ENCODE measurements at places on chromosomes 4 and X. TPM values are rescaled to one million over a fixed set of nuclear protein-coding genes. Genes with fewer than 3 reads are reported as not detected.

Gene ZIC3
- total RNA-seq, result not detected

Gene FGD1
- 1.7 TPM for total RNA-seq

Gene CXCL6
- 139 TPM for total RNA-seq

Gene ATP5ME
- 81.3 TPM for total RNA-seq

Gene TCEAL5
- total RNA-seq, result not detected

Gene FGFRL1
- 48.5 TPM for total RNA-seq

DNA sequence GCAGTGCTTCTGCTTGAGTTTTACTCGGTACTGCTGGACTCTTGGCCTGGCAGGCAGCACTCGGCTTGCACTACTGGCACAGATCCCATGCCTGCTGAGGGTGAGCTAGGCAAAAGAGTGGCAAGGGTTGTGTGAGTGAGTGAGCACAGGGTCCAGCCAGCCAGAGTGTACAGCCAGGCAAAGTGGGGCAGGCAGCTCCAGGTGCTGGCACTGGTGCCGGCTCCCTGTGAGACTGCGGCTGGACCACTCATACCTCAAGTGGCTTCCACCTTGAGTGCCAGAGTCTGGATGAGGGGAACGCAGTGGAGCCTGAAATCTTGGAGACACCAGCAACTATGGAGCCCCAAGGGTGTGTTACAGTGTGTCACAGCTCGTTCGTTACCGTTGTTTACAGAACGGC is 1451.9 kb upstream of the AGA start:
- DNase-seq, result no peak

GRCh38 chr4:150117094-150117493 is 38.8 kb downstream of the DCLK2 start:
- DNase-seq, result peak; percentile 28

GRCh38 chrX:84320614-84321013 is 132.6 kb upstream of the RPS6KA6 start:
- no peak for DNase-seq

DNA sequence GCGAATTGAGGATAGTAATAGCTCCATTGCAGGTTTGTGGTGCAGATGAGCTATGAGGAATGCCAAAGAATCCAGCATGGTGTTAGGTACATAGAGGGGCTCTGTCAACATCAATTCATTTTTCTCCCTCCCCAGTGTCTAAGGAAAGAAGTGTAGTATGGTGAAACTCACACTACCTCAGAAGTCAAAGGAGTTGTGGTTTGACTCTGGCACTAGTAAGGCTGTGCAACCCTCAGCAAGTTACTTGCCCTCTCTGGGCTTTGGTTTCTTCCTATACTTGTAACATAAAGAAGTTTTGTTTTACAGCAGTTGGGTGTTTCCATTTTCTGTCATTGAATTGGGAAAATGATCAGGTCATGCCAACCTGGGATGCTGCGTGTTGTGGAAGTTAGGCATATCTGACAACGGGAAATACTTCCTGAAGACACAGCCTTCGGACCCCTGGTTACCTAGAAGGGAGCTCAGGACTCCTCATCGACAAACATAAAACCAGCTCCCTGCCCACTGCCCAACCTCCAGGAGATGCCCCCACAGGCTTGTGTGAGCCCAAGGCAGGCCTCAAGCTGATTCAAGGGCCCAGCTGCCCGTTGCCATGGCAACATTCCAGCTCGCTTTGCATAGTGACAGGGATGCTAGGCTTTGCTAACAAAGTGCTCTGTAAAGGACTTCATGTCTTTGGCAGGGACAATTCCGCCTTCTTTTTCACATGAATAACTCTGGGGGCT is 71.4 kb downstream of the RTL5 start:
- no peak for DNase-seq

- no peak for DNase-seq
Observed at GRCh38 chr4:600850-601515, 24.4 kb upstream of the PDE6B start.

DNA sequence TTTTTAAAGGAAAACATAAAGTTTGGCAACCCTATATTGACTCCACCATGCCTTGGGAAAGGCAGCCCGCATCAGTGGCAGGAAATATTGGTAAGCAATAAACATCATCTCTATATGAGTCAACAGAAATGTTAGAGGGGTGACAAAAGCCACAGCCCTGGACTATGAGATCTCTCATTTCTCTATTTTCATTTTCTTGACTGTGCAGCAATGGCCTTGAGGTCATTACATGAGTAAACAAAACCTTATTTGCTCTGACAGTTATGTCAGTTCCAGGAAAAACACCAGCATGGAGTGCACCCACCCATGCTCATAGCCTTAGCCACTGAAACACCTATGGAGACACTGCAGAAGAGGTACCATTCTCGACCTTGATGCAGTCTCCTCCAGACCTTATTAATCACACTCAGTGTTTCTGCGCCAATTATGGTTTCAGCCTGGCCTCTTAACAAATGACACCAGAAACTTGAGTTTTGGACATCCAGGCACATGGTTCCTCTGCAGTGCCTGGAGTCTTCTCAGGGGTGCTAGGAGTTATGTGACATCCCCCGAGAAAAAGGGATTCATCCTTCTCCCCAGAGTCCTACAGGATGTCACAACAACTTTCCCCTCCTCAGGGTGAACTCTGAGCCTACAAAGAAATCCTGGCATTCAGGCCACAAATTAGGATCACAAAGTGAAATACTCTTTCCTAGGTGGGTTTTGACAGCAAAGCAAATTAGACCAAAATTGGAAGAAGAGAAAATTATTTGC is 16.0 kb upstream of the HPGD start:
- peak; percentile 42 for DNase-seq

- DNase-seq, result no peak
Observed at GRCh38 chrX:2781698-2782097, 29.9 kb downstream of the XG start.

- no peak for DNase-seq
Observed at GRCh38 chr4:73874386-73874785, 5.2 kb downstream of the CXCL1 start.

DNA sequence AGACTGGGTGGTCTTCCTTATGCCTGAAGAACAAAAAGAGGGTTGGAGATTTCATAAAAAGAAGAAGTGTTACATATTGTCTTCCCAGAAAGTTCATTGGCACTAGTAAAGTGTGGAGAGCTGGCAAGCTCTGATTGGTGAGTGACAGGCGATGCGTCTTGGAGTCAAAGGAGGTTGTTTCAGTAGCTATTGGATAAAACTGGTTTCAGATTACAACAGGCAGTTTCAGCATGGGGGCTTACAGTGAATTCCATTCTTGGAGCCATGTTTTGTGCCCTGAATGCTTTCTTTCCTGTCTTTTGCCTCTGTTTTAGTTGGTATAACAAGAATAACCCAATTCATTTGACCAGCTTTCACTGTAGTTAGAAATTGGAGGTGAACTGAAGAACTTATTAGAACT is 750.5 kb downstream of the ADGRL3 start:
- DNase-seq, result no peak

- peak; percentile 82 for DNase-seq
Observed at GRCh38 chrX:105564501-105564900, 257.8 kb upstream of the NRK start.

- no peak for DNase-seq
Observed at GRCh38 chr4:1691737-1692373, 7.7 kb upstream of the FAM53A start.

DNA sequence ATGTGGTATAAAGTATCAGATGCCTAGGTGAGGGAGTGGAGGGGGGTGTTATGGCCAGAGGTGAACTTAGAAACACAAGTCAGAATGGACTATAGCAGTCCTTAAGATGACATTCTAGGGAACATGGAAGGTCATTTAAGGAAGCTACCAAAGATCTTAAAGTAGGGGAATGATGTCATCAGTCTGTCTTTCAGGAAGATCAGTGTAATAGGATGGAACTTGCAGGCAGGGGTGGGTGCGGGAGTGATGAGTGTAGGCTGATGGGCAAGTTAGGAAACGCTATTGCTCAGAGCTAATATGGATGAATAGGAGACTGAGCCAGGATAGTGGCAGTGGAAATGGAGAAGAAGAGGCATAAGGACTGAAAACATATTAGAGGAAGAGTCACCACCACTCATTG is 27.5 kb upstream of the CWH43 start:
- DNase-seq, result no peak

- peak; percentile 40 for DNase-seq
Observed at GRCh38 chrX:85992811-85993229, 54.5 kb downstream of the CHM start.

- no peak for DNase-seq
Observed at GRCh38 chr4:33959519-33959918, 2284.8 kb downstream of the ARAP2 start.

DNA sequence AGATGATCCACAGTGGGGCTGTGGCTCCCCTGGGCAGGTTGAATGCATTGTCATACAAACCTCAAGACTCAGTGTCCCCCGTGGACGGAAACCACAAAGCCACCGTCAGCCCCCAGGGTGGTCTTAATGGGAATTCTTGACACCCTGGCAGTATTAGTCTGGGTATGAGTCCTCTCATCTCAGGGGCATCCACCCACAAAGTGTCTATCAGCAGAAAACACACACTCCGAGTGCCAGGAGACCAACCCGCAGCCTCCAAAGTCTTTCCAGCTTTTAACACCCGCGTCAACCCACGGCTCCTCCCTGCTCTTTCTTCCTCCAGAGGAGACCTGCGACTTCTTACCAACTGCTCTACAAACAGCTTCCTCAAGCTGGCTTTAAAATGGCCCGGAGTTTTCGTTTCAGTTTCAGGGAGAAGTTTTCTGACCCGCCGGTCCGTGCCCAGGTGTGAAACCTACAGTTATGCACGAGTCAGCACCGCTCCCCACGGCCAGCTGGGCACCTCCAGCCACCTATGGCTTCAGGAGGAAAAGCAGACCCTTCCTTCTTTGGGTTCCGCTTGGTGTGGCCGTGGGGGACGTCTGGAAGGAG is 14.4 kb upstream of the ASMTL start:
- DNase-seq, result no peak

- no peak for DNase-seq
Observed at GRCh38 chr4:138444260-138444659, 202.1 kb upstream of the SLC7A11 start.

DNA sequence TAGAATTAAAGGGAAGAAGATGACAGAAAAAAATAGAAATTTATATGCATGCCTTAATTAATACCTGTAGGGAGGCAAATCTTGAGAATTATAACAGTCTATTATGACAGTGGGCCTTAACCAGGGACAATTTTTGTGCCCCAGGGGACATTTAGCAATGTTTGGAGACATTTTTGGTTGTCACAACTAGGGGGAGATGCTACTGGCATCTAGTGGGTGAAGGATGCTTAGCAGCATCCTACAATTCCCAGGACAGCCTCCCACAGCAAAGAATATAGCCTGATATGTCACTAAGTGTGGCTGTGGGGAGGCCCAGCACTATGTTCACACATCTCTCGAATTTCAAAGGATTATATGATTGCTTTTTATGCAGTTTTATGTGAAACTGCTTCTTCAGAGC is 10.5 kb downstream of the GPR82 start:
- no peak for DNase-seq

DNA sequence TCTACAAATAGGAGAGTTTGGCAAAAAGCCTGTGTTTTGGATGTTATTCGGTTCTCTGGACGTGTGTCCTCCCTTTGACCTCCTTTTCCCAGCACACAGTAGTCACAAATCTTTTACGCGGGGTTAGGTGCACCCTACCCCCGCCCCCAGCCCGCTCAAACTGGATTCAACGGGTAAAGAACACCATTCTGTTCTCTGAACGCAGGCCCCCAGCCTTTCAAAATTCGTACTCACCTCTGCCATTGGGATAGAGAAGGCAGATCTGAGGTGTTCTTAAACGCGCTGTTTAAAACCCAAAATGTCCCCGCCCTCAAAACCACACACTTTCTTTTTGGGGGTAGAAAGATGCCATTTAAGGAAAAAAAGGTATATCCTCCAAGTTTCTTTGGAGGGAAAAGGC is 2.7 kb downstream of the LEF1 start:
- no peak for DNase-seq

DNA sequence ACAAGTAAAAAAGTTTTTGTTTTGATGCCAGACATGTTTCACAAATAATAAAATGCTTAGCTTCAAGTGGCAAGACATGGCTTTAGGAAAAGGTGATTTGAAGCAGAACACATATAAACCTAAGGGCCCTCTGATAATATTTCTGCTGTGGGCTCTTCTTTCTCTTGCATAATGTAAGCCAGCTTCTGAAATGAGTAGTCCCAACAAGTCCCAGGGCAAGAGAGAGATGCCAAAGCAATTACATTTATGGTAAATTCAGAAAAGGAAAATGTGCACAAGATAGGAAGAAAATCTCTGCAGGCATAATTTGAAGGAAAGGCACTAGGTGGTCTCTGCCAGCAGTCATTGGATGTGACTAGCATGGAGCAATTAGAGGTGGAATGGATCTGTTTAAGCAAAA is 170.8 kb upstream of the GALNT7 start:
- no peak for DNase-seq

Data from renal cortical epithelial cell (primary cell).